ENCODE measurements at places on chromosomes 4 and X.

- no peak for DNase-seq
Measured at GRCh38 chr4:150942539-150942938, 72.5 kb downstream of the LRBA start.

GRCh38 chr4:73170518-73171198 is 87.9 kb downstream of the ANKRD17 start:
- no peak for DNase-seq

- no peak for DNase-seq
Measured at GRCh38 chrX:41932885-41933284, 9.5 kb upstream of the CASK start.

- DNase-seq, result no peak
Measured at GRCh38 chrX:1767026-1767425, 152.2 kb downstream of the ASMT start.

DNA sequence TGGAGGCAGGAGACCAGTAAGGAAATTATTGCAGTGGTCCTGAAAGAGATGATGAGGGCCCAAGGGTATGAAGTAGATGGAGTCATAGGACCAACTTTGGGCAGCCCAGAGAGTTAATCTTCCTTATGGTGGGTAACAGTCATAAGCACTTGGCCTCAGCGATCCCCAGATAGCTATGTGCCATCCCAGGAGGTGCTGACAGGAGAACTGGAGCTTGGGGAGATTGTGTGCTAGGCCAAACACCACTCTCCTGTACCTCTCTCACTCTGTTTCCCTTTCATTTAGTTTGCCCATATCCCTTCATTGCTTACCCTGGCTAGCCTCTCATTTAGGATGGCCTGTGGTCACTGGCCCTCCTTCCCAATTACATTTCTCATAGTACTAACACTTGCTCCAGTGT is 60.0 kb downstream of the TMEM164 start:
- no peak for DNase-seq

- DNase-seq, result no peak
Measured at GRCh38 chr4:92246384-92246783, 57.4 kb upstream of the GRID2 start.

DNA sequence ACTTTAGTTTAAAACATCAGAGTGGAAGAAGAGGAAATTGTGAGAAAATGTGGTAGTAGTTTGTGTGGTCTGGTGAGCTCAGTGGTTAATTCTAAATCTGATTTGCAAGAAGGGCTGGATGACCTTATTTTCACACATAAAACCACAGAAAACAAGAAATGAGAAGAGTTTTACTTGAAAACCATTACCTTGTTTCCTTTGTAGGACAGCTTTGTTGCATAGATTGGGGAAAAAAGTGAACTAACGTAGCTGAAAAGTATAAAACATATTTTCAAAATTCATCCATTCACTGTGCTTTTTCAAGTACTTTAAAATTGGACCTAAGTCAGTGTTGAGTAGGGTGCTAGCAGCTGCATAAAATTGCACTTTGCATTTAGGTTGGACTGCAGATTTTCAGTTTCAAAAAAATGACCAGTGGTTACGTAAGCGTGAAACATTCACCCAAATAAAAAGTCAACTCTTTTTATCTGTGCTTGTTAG is 211.3 kb downstream of the ARHGAP10 start:
- DNase-seq, result no peak

DNA sequence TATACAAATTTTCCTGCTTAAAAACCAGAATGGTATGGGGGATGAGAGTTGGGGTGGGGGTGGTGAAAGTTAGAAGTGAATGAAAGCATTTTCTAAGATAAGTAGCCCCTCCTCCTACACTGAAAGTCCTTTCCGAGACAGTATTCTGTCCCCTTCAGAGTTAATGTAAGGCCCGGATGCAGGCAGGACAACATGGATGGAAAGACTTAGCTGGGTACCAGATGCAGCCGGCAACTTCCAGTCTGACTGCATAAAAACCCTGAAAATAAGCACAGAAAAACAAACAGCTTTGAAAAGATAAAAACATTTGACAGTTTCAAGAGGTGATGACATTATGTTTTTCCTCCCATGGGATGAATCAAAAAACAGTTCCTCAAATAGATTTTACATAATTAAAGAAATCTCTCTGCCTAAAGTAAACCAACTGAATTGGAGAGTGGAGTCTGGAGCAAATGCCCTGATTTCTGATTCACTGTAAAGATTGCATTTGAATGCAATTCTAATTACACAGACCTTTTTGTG is 196.3 kb downstream of the GPAT3 start:
- no peak for DNase-seq

DNA sequence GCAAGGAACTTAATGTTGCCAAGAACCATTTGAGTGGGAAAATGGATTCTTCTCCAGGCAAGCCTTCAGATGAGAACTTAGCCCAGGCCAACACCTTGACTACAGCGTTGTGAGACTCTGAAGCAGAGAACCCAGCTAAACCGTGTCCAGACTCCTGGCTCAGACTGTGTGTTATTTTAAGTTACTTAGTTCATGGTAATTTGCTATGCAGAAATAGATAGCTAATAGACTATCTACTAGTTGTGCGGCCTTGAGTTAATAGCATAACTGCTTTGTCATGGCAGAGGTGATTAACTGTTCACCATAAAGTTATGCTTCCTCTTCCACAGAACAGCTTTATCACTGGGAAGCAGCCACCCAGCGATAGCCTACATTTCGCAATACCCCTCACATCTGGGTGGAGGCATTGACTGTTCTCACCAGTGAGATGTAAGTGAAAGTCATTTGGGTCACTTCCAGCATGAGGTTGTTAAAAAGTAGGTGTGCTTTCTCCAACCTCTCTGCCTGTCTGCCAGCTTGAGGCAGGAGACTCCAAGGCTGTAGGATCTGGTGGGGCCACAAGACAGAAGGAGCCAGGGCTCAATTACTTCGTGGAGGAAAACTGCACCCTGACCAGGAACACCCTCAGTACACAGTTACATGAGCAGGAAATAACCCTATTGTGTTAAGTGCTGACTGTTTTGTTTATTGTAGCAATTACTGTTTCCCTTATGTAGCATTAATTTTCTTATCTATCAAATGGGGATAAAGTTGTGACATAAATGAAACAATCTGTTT is 94.2 kb downstream of the GPAT3 start:
- DNase-seq, result no peak

GRCh38 chr4:48602222-48602621 is 112.2 kb downstream of the ZAR1 start:
- DNase-seq, result no peak

DNA sequence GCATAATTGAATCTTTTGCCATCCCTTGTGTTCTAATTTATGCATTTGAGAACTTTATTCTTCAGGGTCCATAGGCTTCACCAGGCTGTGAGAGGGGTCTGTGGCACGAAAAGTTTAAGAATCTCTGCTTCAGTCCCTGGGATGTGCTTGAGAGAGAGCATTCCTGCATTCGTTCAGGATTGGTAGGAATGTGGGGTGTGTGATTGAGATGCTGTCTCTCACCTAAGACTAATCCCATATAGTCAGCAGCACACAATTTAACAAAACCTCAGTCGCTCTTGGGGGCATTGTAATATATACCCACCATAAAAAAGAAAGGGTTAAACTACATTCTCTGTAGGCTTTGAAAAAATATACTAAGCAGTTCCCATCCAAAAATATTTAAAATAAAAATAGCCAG is 41.7 kb downstream of the PTTG2 start:
- no peak for DNase-seq

DNA sequence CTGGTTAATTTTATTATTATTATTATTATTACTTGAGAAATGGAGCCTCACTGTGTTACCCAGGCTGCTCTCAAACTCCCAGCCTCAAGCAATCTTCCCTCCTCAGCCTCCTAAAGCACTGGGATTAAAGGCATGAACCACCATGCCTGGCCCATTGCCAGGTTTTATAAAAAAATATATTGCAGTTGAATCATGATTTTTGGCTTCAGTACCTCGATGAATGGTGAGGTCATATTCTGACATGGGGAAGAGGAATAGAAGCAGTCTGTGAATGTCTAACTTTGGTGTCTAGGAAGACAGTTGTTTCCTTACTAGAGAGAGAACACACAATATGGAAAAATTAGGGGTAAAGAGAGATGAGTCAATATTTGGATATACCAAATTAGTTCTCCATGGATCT is 32.0 kb downstream of the CCSER1 start:
- DNase-seq, result no peak

- DNase-seq, result no peak
Measured at GRCh38 chr4:19239565-19239964, 1012.1 kb upstream of the SLIT2 start.

- no peak for DNase-seq
Measured at GRCh38 chr4:61468024-61468720, 268.0 kb downstream of the ADGRL3 start.

- no peak for DNase-seq
Measured at GRCh38 chr4:83231620-83232076, 53.0 kb downstream of the COQ2 start.

GRCh38 chr4:114208574-114209151 is 229.2 kb upstream of the ARSJ start:
- no peak for DNase-seq

DNA sequence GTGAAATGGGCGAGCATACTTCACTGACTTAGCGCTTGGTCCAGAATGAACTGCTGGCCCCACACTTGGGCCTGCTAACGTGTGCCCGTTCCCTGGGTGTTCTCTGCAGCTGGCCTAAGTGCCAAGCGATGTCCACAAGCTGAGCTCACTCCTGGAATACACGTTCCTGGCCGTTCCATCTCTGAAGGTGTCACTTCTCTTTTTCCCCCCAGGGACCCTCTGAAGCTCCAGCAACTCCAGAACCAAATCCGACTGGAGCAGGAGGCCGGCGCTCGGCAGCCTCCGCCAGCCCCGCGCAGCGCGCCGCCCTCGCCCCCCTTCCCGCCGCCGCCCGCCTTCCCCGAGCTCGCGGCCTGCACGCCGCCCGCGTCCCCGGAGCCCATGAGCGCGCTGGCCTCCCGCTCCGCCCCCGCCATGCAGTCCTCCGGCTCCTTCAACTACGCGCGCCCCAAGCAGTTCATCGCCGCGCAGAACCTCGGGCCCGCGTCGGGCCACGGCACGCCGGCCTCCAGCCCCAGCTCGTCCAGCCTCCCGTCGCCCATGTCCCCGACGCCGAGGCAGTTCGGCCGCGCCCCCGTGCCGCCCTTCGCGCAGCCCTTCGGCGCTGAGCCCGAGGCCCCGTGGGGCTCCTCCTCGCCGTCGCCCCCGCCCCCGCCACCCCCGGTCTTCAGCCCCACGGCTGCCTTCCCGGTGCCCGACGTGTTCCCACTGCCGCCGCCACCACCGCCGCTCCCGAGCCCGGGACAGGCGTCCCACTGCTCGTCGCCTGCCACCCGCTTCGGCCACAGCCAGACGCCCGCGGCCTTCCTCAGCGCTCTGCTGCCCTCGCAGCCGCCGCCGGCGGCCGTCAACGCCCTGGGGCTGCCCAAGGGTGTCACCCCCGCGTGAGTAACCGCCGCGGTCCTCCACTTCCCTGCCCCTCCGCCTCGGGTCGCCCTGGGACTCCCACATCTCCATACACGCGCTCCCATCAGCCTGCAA is 132.3 kb downstream of the CBR4 start:
- no peak for DNase-seq

- DNase-seq, result no peak
Measured at GRCh38 chr4:139229534-139230039, 50.4 kb downstream of the MGARP start.

DNA sequence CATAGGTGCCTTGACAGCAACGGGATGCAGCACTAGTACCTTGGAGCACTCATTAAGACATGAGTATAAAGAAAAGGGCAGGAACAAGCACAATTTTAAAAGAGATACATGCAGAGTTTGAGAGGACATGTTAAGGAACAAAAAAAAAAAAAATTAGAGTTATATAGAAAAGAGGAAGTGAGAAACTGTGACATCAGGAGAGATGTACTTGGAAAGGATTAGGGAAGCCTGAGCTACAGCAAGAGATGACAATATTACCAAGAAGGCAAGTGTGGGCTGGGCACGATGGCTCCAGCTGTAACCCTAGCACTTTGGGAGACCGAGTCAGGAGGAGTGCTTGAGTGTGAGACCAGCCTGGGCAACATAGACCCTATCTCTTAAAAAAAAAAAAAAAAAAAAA is 37.4 kb downstream of the GPR143 start:
- DNase-seq, result no peak

GRCh38 chr4:162075726-162076125 is 88.1 kb downstream of the FSTL5 start:
- DNase-seq, result no peak

- DNase-seq, result no peak
Measured at GRCh38 chrX:12984603-12985319, 9.9 kb downstream of the TMSB4X start.

DNA sequence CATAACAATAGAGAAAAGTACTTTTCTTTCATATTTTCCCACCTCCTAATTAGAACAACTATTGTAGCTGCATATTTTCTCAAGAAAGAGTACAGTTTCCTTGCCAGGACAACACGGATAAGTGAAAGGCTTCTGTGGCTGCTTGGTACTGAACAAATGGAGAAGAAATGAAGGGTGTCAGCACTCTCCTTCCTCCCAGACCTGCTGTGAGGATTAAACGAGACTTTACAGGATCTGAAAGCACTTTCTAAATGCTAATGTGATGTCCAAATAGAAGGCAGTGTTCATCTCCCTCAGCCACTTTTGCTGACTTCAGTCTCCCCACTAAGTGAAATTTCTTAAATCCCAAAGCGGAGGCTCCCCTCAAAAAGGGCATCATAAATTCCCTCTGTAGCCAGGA is 13.9 kb downstream of the NIPAL1 start:
- DNase-seq, result no peak

GRCh38 chr4:102639598-102639997 is 121.2 kb downstream of the MANBA start:
- DNase-seq, result no peak

DNA sequence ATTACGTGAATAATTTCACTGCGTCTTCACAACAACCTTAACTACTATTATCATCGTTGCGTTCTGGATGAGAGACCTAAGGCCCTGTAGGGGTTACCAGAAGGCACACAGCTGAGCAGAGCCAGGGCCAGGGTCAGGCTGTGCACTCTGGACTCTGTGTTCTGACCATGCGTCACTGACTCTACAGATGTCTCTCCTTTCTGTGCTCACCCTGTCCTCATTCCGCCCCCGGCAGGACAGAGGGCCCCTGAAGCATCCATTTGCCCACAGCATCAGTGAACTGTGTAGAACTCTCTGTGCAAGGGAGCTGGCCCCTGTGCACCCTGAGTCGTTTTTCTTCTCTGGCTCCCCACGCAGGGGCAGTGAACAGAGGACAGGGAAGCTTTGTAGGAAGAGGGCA is 21.3 kb downstream of the GPKOW start:
- DNase-seq, result no peak

- DNase-seq, result no peak
Measured at GRCh38 chrX:13432414-13433297, 112.8 kb upstream of the ATXN3L start.

GRCh38 chrX:20452487-20452886 is 185.8 kb upstream of the RPS6KA3 start:
- DNase-seq, result no peak

GRCh38 chr4:117134386-117134785 is 49.0 kb upstream of the TRAM1L1 start:
- DNase-seq, result no peak

- no peak for DNase-seq
Measured at GRCh38 chr4:52574036-52574435, 85.1 kb downstream of the USP46 start.

- DNase-seq, result no peak
Measured at GRCh38 chrX:13894888-13895565, 78.1 kb upstream of the GPM6B start.

- no peak for DNase-seq
Measured at GRCh38 chr4:105061136-105061696, 85.5 kb upstream of the TET2 start.

All from stimulated activated CD4-positive, alpha-beta T cell treated with anti-CD3 and anti-CD28 coated beads, Interleukin-1b, Interleukin-23, amount 100 ng/mL, for 1 hour (primary cell).